Activated CD4-positive, alpha-beta memory T cell treated with anti-CD3 and anti-CD28 coated beads for 36 hours (primary cell): ENCODE measurements at places on chromosomes 5 and 9. TPM values are rescaled to one million over a fixed set of nuclear protein-coding genes. Genes with fewer than 3 reads are reported as not detected.

GLDC gene
- 9.9 TPM for total RNA-seq

ANKRD31 gene
- 0.29 TPM for total RNA-seq

NIPAL4 gene
- 2.5 TPM for total RNA-seq

TAS2R1 gene
- not detected for total RNA-seq

PDZD2 gene
- total RNA-seq = not detected

- no peak for DNase-seq
Observed at GRCh38 chr9:121057821-121058220, 7.7 kb upstream of the C5 start.

GRCh38 chr5:98768960-98769209, 4.6 kb upstream of the RGMB start:
- DNase-seq = no peak

- no peak for DNase-seq
Observed at GRCh38 chr5:163377982-163378381, 59.4 kb upstream of the CCNG1 start.

DNA sequence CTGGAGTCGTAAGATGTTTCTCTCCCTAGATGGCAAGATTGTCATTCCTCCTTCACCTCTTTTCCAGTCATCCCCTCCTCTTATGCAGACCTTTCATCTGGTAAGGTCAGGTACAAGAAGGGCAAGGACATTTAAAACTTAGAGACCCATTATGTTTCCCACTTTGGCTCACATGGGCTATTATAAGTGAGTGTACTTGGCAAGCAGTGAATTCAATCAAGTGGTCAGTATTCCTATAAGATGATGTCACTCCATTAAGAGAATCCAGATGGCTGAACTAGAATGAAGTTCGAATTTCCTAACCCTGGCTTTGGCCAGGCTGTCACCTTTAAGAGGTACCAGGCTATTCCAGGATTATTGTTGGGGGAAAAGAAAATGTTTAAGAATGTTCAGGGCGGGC, 32.2 kb downstream of the ZNF131 start:
- no peak for DNase-seq

GRCh38 chr5:95124101-95124500, 160.8 kb downstream of the MCTP1 start:
- no peak for DNase-seq

DNA sequence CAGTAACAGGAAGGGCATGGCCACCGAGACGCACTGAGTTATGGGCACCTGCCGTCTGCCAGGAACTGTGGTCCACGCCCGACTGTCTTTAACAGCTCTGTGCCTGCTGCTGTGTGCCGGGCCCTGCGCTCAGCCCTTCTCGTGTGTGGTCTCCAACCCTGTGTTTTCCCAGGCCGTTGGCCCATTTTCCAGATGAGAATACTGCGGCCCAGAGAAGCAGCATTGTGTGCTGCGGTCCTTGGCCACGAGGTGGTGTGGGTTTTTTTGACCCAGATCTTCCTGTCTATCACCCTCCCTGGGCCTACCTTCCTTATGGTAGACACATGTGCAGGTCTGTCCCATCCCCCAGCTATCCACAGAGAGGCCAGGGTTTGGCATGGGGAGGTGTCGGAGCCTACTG, 47.0 kb downstream of the RXRA start:
- DNase-seq = no peak
